ENCODE measurements at places on chromosomes 1 and 21. TPM values are rescaled to one million over a fixed set of nuclear protein-coding genes. Genes with fewer than 3 reads are reported as not detected.
A peak's percentile ranks its signal among the peaks of the same experiment; 100 is the strongest.

The LYST gene
- 4.0 TPM for polyA plus RNA-seq

The OR2L8 gene
- not detected for polyA plus RNA-seq

The FCGR3B gene
- polyA plus RNA-seq, result 0.37 TPM

GRCh38 chr1:185016880-185017279 is 28.5 kb upstream of the RNF2 start:
- DNase-seq, result no peak

DNA sequence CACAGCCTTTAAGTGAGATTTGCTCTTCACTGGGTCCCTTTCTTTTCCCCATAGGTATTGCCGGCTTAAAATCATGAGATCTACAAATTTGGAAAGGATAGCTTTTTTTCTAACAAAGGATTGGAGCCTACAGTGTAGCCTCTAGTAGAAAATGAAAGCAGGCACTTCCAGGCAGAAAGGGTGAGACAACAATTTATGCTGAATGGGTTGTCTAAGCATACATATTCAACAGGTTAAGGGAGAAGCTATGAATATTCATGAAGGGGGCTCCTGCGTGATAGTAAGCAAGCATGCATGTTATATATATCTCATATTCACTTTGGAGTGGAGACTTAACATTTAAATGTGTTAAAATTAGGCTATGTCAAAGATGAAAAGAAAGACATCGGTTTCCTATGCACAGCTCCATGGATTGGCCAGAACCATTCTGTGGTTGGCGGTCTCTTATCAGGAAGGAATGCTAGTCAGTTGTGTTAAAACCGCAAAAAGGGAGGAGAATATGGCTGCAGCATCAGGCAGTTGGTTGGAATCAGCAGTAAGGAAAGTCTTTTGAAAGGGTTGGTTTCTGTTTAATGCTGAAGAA is 66.0 kb downstream of the VCAM1 start:
- no peak for DNase-seq

GRCh38 chr1:225156254-225156653 is 226.8 kb downstream of the DNAH14 start:
- no peak for DNase-seq

The C1QC gene
- 50.0 TPM for polyA plus RNA-seq

DNA sequence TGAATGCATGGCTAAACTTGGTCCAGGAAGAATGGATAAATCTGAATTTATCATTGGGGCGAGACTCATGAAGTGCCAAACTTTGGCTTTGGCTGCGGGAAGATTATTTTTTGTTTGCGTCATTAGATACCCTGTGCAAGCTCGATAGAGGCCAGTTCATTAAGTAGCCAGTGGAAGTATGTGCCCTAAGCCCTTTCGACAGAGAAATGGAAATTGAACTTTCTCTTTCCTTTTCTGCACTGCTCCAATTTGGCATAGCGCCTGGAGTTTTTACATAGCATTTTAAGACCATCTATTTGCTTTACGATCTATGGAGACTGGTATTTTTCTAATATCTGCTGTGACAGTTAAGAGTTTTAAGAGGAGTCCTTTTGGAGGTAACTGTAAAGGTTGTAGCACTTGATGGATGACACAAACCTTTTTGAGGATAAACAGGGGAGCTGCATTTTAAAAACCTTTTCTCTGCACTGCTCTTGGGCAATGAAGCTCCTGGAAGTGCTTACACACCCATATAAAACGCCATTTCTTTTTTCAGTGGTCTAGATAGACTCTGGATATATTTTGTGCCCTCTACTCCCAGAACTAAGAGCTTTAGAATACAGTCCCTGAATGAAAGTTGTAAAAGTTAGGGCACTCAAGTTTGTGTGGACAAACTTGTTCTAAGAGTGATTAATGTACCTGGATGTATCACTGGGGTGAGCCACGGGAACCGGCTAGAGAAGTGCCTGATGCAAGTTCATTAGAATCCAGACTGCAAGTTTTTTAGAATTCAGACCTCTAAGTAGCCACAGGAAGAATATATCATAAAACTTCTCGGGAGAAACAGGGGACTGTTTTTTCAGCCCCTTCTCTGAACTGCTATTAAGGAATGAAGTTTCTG is 41.3 kb upstream of the CFHR3 start:
- no peak for DNase-seq

The CHD5 gene
- 0.07 TPM for polyA plus RNA-seq

DNA sequence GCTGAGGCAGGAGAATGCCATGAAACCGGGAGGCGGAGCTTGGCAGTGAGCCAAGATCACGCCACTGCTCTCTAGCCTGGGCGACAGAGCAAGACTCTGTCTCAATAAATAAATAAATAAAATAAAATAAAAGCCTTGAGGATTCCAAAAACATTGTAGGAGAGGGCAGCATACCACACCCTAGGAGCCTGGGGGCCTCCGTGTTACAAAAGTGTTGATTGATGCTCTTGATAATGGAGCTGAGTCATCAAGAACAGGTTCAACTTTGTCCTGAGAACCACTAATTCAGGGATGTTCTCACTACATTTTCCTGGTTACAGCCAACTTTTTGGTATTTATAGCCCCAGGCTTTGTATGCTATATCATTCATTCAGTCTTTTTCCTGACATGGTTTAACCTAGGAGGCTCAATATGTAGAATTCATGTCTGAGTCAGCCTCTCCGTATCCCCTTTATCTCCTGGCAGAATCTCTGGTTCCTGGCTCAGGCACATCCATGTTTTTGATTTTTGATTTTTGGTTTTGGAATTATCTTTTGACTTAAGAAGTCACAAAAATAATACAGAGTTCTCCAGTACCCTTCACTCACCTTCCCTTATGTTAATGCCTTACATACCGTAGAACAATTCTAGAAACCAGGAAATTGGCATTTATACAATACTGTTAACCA is 69.4 kb downstream of the LRRC8D start:
- DNase-seq, result no peak

GRCh38 chr1:157090196-157090647 is 9.4 kb downstream of the ETV3L start:
- peak; percentile 87 for DNase-seq

GRCh38 chr1:200880212-200880611 is 7.4 kb downstream of the GPR25 start:
- no peak for DNase-seq
